Fibroblast of pulmonary artery (primary cell): ENCODE measurements at places on chromosomes 2 and 18.
A peak's percentile ranks its signal among the peaks of the same experiment; 100 is the strongest.

- no peak for DNase-seq
Observed at GRCh38 chr2:48668992-48669391, 51.3 kb downstream of the GTF2A1L start.

DNA sequence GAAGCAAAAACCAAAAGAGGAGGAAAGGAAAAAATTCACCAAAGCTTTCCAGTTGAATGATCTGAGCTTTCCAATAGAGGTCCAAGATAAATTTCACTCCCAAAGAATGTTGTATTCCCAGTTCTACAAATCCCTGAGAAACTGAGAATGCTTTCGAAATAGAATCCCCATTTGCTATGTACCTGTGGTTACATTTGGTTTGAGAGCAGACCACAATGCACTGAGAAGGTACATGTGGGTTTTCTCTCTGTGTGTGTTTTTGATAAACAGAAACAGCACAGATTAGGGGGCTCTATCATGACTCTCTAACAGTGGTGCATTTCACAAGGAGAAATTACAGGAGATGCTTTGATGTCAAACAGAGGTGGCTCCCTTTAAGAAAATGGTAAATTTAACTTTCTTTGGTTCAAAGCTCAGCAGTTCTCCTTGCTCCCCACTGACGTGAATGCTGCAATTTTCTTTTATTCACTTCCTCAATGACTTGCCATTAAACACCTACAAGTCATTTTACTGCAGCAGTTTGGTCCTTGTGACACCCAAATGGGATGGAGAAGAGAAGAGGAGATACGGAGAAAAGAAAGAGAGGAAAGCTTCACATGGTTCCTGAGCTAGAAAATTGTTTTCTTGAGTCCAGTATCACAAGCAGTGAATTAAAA, 108.7 kb downstream of the EPHA4 start:
- DNase-seq, result no peak

- DNase-seq, result no peak
Observed at GRCh38 chr2:158484892-158485556, 28.3 kb downstream of the PKP4 start.

DNA sequence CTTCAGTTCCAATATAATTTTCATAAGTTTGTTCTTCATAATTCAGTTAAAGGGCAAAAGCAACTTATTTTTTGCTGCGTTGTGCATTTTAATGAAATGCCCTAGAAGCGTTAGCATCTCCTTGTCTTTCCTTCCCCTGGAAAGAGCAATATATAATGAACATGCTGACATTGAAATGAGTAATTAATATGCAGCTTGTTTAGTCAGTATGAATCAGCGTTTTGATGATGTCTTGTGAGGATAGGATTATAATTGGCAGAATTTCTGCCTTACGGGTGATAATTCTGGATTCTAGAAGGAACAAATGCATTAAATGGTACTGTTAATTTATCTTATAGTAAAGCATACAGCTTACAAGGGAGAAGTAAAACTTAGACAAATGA, 152.3 kb upstream of the MMADHC start:
- no peak for DNase-seq

- peak; percentile 82 for DNase-seq
Observed at GRCh38 chr2:174597345-174598047, at the start of gene WIPF1. Gene WIPF1 (minus strand): TSS chr2:174597804. CDS start chr2:174585573, 12,231 bp downstream.
